ENCODE measurements at places on chromosomes 16 and 17.

- DNase-seq = no peak
These were observed 15.4 kb downstream of the WNT9B start for GRCh38 chr17:46866747-46867146.

DNA sequence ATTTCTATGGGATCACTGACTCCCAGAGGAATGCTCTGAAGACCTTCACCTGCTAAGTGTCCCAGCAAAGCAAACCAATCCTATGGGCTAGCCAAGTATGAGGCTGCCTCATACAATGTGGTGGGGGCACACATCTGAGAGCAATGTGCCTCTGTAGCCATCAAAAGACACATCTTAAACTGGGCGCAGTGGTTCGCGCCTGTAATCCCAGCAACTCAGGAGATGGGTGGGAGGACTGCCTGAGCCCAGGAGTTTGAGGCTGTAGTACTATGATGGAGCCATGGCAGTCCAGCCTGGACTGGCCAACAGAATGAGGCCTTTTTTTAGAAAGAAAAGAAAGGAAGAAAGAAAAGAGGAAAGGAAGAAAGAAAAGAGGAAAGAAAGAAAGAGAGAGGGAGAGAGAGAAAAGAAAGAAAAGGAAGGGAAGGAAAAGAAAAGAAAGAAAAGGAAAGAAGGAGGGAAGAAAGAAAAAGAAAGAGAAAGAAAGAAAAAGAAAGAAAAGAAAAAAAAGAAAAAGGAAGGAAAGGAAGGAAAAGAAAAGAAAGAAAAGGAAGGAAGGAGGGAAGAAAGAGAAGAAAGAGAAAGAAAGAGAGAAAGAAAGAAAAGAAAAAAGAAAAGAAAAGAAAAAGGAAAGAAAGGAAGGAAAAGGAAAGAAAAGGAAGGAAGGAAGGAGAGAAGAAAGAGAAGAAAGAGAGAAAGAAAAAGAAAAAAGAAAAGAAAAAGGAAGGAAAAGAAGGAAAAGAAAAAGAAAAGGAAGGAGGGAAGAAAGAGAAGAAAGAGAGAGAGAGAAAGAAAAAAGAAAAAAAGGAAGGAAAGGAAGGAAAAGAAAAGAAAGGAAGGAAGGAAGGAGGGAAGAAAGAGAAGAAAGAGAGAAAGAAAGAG is 430.3 kb downstream of the SLC39A11 start:
- DNase-seq = no peak

- no peak for DNase-seq
These were observed 72.4 kb downstream of the CES1 start for GRCh38 chr16:55760310-55761001.

DNA sequence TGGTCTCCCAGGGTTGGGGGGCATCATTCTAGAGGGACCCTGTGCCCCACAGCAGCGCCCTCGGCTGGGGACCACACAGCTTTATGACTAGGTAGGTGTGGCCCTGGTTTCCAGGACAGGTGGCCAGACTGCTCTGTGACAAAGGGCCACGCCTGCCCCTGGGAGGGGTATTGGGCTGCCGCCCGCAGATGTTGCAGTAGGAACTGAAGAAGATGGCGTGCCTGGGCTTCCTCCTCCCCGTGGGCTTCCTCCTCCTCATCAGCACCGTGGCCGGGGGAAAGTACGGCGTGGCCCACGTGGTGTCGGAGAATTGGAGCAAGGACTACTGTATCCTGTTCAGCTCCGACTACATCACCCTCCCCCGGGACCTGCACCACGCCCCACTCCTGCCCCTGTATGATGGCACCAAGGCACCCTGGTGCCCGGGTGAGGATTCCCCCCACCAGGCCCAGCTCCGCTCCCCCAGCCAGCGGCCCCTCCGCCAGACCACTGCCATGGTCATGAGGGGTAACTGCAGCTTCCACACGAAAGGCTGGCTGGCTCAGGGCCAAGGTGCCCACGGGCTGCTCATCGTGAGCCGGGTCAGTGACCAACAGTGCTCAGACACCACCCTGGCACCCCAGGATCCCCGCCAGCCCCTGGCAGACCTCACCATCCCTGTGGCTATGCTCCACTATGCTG is at the start of gene SPPL2C:
Gene SPPL2C, plus strand, starts transcription at position 187 of the 681 bp plus-strand sequence. Its CDS starts 26 bp downstream, at position 213.
- DNase-seq = no peak

DNA sequence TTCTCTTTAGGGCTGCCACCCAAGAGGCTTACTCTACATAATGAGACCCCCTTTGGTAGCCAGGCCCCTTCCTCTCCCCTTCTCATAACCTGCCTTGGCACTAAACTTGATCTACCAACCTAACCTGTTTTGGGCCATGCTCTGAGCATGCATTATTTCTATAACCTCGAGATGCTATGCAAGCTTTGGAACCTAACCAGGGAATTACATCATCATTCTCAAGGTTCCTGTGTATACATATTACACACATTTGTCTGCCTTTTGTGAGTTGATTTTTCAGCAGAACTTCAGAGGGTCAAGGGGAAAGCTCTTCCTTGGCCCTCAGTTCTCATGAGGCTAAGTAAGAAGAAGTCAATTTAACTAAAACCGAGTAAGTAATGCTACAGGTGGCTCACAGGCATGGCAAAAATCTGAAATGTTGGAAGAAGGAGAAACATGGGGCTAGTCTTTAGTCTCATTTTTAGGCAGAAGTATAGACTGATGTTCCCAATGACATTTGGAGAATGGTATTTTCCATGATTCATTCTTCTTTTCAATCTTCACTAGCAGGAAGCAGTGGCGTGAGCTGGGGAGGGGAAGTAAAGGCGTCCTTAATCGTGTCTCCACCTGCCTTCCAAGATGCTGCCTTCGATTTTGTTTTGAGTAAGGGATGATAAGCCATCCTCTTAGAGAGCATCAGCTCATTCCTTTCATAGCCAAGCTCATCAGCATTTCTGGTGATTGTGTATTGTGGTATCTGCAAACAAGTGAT is 308.4 kb downstream of the ABCC12 start:
- DNase-seq = no peak

GRCh38 chr16:54324716-54325115 is 38.1 kb upstream of the IRX3 start:
- DNase-seq = no peak

DNA sequence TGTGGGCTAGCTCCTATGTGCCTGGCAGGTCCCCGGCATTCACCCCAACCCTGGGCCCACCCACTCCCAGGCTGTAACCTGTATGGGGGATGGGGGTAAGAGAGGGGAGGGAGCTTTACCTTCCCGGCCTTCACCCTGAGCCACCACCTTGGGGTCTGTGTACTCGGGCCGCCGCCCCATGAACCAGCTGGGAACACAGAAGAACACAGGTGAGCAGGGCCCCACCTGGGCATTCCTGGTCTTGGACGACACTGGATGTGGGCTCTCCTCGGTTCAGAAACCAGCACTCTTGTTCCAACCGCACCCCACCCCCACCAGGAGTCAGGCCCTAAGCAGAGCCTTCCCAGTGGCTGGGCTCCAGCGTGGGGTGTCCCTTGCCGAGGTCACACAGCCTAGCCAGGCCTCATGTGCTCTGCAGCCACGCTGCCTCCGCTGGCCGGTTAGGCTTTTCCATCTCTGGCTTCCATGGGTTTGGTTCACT is 18.8 kb downstream of the B9D1 start:
- DNase-seq = no peak

DNA sequence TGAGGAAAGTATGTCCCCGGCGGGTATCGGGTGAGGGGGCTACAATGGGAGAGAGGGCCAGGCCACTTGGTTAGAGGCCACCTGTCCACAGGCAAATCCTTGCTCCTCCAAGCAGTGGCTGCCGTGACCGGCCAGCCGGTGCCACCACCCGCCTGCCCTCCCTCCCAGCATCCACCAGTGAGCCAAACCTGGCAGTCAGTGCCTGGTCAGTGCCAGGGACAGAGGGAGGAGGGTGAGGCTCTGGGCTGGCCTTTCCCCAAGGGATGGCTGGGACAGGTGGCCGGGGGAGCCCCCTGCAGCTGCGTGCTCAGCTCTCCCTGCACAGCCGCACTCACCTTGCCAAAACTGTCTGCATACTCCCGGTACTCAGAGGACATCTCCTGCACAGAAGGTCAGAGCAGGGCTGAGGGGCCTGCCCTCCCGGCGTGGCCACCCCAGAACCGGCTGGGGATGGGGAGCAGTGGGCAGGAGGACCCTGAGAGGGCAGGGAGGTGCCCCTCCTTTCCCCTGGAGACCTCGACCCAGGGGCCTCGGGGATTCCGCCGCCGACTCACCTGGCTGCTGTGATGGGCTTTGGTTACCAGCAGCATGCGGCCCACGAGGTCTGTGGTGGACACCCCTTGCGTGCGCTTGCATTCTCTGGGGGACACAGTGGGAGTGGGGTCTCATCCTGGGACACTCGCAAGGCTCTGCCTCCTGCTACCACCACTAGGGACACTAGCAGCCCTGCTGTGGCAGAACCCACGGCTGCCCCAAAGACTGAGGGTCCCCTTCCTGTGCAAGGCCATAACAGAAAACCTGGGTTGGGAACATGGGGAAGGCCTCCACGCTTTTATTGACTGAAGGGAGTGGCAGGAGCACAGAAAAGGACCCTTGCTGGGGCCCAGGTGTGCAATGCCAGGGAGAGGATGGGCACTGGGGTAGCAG is 3.7 kb downstream of the PCYT2 start:
- no peak for DNase-seq

GRCh38 chr17:59357929-59358328 is 26.5 kb downstream of the YPEL2 start:
- no peak for DNase-seq

DNA sequence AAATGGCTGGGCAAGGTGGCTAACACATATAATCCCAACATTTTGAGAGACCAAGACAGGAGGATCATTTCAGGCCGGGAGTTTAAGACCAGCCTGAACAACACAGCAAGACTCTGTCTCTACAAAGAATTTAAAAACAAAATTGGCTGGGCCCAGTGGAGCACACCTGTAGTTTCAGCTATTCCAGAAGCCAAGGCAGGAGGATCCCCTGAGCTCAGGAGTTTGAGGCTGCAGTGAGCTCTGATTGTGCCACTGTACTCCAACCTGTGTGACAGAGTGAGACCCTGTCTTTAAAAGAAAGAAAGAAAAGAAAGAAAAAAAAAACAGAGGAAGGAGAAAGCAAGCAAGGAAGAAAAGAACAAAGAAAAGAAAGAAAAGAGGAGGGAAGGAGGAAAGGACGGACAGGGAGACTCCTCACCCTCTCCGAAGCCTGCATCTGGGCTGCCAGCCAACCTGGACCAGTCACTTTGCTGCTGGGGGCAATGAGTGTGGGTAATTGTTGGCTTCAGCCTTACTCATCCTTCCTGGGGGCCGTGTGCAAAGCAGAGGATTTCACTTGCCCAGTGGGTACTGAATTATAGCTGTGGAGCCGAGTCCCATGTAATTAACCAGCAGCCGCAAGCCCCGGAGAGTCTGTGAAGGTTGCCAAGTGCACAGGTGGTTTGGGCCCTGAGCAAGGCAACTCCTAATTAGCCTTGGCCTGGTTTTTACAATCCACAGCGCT is 6.7 kb upstream of the MT4 start:
- DNase-seq = no peak

GRCh38 chr16:47627085-47627639 is 166.0 kb downstream of the PHKB start:
- DNase-seq = no peak

DNA sequence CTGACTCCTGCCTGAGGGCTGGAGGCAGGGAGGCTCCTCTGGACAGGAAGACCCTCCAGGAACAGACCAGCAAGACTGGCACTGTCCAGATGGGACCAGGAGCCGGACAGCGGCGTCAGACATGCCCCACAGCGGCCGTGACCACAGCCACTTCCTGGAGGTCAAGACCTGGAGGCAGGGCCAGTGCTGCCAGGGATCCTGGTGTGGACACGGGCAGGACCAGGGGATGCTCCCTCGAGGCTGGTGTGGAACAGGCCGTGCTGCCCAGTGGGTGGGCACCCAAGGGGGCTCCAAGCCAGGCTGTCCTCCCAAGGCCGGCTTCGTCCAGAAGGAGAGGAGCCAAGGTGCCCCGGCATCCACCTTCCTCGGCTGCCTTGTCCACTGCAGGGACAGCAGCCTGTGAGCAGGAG is 4.5 kb upstream of the CCDC57 start:
- no peak for DNase-seq

GRCh38 chr17:66462010-66462409 is 159.6 kb downstream of the PRKCA start:
- no peak for DNase-seq

DNA sequence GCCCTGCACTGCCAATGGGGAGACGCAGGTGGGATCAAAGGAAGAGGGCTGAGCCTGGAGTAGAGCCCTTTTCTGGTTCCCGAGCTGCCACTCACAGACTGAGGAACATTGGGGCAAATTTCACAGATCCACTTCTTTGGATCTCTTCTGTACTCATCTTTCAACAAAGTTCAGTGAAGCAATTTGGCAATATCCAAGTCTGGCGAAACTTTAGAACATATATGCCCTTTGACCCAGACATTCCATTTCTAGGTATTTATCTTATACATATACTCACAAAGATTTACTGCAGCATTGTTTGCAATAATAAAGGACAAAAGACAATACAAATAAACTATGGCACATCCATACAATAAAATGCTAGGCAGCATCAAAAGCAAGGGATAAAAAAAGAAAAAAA is 4.9 kb downstream of the ZDHHC1 start:
- no peak for DNase-seq
